ENCODE measurements at places on chromosomes 2 and 18. TPM values are rescaled to one million over a fixed set of nuclear protein-coding genes. Genes with fewer than 3 reads are reported as not detected.

GRCh38 chr2:95337829-95338228 lies 40.7 kb downstream of the KCNIP3 start:
- no peaks in the 10 kb centered on the region for H3K4me1 ChIP-seq
- H3K27ac ChIP-seq = no peak overlapping the region
- H3K4me3 ChIP-seq = no peak overlapping the region
- H3K27me3 ChIP-seq = peaks cover 16% of the 10 kb centered on the region
- H3K36me3 ChIP-seq = no peaks in the 10 kb centered on the region
- DNase-seq = no peak

- H3K36me3 ChIP-seq = no peaks in the 10 kb centered on the region
- no peaks in the 10 kb centered on the region for H3K4me1 ChIP-seq
- H3K27me3 ChIP-seq = peaks cover 9% of the 10 kb centered on the region
- peak; percentile 33 for DNase-seq
- H3K4me3 ChIP-seq = no peak overlapping the region
- no peak overlapping the region for H3K27ac ChIP-seq
Measured at GRCh38 chr2:166180951-166181812, 53.4 kb upstream of the SCN1A start.

GRCh38 chr2:193668557-193669323 lies 1474.0 kb upstream of the TMEFF2 start:
- no peak for DNase-seq
- H3K27ac ChIP-seq = no peak overlapping the region
- H3K4me3 ChIP-seq = no peak overlapping the region
- no peaks in the 10 kb centered on the region for H3K36me3 ChIP-seq
- no peaks in the 10 kb centered on the region for H3K4me1 ChIP-seq
- no peaks in the 10 kb centered on the region for H3K27me3 ChIP-seq

ANKRD30BL gene
- total RNA-seq = 0.20 TPM

DNA sequence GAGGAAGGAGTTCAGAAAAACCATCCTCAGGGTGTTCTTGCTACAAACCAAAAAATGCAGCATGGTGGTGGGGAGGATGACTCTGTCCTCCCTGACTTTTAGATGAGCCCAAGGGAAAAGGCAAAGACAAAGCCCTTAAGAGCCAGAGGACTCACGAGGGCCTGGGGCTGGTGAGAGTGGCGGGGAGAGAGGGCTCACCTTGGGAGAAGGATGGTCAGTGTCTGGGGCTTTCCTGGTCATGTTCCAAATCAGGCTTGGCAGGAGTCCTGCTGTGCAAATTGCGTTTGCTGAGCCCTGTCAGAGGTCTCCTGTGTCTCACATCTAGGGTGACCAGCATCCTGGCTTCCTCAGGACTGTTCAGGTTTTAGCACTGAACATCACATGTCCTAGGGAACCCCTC lies 4.7 kb downstream of the UGT1A1 start:
- H3K27ac ChIP-seq = no peak overlapping the region
- H3K4me3 ChIP-seq = no peak overlapping the region
- H3K36me3 ChIP-seq = no peaks in the 10 kb centered on the region
- H3K4me1 ChIP-seq = no peaks in the 10 kb centered on the region

ANKRD30B gene
- total RNA-seq = not detected

DNA sequence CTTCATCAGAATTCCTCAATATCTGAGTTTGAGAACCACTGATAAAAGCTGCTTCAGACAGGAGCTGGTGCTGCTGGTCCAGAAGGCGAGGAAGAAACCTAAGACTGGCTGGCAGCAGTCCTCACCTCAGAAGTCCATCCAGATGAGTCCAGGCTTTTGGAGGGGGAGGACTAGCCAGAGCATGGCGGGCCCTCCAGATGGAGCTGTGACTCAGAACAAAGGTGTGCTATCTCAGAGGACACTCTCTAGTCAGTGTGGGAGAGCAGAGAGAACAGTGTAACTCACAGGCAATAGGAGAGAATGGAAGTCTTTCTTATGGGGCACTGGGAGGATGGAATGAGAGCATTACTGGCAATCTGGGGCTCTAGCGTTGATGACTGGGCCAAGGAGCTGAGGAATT lies 191.4 kb downstream of the NYAP2 start:
- H3K4me3 ChIP-seq = no peak overlapping the region
- no peak overlapping the region for H3K27ac ChIP-seq
- peaks cover 4% of the 10 kb centered on the region for H3K27me3 ChIP-seq
- H3K36me3 ChIP-seq = no peaks in the 10 kb centered on the region
- DNase-seq = no peak

- H3K4me1 ChIP-seq = no peaks in the 10 kb centered on the region
- H3K27ac ChIP-seq = no peak overlapping the region
- H3K36me3 ChIP-seq = no peaks in the 10 kb centered on the region
- H3K27me3 ChIP-seq = peaks cover 6% of the 10 kb centered on the region
Measured at GRCh38 chr2:118737684-118738083, 109.8 kb downstream of the EN1 start.

DAW1 gene
- not detected for total RNA-seq

STARD6 gene
- total RNA-seq = not detected

GRCh38 chr2:59936048-59936447 lies 617.4 kb downstream of the BCL11A start:
- no peaks in the 10 kb centered on the region for H3K27me3 ChIP-seq
- H3K4me3 ChIP-seq = no peak overlapping the region
- H3K27ac ChIP-seq = no peak overlapping the region
- H3K4me1 ChIP-seq = peaks cover 6% of the 10 kb centered on the region
- no peak for DNase-seq
- H3K36me3 ChIP-seq = no peaks in the 10 kb centered on the region

GRCh38 chr2:173395567-173396351 lies 41.1 kb downstream of the CDCA7 start:
- H3K27me3 ChIP-seq = peaks cover 42% of the 10 kb centered on the region
- H3K4me3 ChIP-seq = no peak overlapping the region
- H3K4me1 ChIP-seq = no peaks in the 10 kb centered on the region
- H3K36me3 ChIP-seq = no peaks in the 10 kb centered on the region
- DNase-seq = no peak

DNA sequence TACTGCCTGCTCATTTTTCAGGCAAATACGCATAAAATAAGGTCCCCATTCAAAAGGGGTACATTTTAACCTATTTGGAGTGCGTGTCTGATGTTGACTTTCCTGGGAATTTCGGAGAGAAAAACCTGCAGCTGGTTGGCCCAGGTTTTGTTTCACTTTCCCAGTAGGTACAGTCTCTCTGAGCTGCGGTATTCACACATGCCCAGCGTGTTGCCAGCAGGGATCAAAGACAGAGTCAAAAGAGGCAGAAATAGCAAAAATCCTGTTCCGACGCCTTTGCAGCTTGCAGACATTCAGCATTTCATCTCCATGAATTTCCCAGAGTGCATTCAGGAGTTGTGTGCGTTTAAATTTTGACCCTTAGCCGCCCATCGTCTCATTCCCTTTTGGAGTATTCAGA lies 855.4 kb upstream of the CELF4 start:
- H3K4me1 ChIP-seq = no peaks in the 10 kb centered on the region
- no peaks in the 10 kb centered on the region for H3K36me3 ChIP-seq
- no peak overlapping the region for H3K27ac ChIP-seq
- no peak for DNase-seq
- no peaks in the 10 kb centered on the region for H3K27me3 ChIP-seq
- no peak overlapping the region for H3K4me3 ChIP-seq
